Fibroblast of skin of left quadriceps (primary cell): ENCODE measurements at places on chromosomes 11 and 22.

GRCh38 chr22:17164392-17165024 lies 5.4 kb upstream of the HDHD5 start:
- no peak for DNase-seq

DNA sequence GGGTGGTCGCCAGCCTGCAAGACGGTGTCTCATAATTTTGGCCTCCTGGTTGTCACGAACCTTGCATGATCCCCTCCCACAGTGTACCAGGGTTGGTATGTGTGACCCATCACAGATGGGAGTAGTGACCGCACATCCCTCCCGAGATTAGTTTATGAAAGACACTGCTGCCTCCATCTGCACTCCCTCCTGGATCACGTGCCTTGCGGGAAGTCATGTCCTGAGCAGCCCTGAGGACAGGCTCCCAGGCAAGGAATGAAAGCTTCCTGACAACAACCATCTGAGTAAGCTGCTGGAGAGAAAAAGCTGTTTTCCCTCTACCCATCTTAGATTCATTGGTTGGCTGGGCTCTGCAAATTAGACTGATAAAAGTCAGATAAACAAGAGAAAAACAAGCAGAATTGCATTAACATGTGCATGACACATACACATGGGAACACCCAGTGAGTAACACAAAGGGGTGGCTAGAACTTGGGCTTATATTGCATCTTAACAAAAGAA lies 14.4 kb upstream of the PAMR1 start:
- DNase-seq = no peak

DNA sequence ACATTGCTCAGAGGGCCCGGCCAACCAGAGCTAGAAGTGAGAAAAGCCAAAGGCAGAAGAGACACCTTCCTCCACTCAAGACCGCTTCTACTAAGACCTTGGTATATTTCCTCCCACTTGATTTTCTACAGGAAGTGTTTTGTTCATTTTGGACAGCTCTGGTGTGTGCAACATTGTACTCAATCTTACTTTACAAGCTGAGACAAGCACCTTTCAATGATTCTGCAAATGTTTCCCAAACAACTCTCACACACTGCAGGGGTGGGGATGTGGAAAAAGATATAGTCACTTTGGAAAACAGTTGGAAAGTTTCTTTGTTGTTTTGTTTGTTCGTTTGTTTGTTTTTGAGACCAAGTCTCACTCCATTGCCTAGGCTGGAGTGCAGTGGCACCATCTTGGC lies 15.7 kb downstream of the MYO18B start:
- no peak for DNase-seq

DNA sequence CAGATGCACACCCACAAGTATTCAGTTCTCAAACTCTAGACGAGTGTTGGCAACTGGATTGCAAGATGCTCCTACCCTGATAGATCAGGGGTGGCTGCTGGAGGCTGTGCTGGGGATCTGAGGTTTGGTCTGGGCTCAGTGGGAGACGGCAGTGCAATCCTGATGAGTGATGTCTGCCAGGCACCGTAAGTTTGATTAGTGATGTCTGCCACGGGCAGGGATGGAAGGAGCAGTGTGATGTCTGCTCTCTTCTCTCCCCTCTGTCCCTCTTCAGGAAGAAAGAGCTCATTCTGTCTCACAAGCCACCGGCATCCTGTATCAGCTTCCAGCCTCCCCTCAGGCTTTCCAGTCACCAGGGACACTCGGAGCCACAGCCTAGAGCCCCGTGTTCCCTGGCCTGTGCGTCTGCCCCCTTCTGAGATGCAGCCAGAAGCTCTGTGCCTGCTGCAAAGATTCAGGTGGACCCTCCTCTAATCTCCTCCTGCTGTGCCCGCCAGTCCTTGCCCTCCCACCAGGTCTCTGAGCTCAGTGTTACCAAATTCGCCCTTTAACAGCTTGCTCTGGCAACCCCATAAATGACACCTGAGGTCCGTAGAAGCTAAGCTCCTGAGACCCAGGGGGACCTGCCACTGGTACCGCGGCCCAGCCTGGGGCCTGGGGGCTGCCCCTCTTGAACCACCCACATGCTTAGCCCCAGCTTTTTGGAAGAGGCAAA lies 19.9 kb downstream of the TP53I11 start:
- no peak for DNase-seq

- DNase-seq = no peak
These were observed 3.7 kb downstream of the ACAT1 start for GRCh38 chr11:108125096-108125495.

DNA sequence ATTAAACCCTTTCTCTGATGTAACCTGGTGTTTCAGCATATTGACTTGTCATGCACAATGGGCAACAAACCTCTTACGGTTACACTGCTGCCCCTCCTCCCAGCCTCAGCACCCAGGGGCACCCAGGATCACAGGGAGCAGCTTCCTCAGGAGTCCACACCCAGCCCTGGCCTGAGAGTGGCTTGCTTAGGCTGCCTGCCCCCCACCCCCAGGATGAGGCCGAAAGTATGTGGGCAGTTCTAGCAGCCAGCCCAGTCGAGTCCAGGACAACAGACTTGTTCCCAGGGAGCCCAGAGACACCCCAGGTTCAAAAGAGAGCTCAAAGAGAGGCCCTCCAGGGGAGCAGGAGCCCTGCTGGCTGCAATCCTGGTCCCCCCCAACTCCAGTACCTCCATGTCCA lies 108.1 kb upstream of the THY1 start:
- DNase-seq = no peak

DNA sequence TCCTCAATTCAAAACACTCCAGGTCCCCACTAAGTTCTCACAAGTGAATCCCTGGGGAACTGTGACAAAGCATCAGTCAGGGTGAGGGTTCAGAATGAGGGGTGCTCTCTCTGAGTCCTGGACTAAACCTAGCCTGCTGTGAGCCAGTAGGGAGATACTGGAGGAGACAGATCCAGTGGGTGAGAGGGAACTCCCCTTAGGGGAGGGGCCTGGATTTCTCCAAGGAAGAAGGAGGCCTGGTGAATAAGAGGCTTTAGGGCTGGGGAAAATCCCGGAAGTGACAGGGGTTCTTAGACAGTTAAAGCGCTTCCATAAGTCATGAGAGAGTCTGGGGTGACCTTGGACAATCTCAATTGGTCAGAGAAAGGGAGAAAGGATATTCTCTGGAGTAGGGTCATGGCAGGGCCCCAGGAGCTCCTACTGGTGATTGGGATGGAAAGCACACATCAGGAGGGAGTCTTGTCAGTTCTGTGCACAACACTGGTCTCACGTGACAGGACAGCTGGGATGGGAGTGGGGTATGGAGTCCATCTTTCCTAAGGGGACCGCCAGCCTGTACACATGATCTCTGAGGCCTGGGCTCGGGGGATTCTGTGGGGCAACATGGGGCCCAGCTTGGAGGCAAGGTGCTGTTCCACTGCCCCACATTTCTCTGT lies 1.5 kb downstream of the TBC1D10A start:
- peak; percentile 50 for DNase-seq

- no peak for DNase-seq
These were observed 48.6 kb downstream of the PISD start for GRCh38 chr22:31613286-31613903.

GRCh38 chr11:93329936-93330445 lies 551 bp upstream of the DEUP1 start:
- DNase-seq = no peak

DNA sequence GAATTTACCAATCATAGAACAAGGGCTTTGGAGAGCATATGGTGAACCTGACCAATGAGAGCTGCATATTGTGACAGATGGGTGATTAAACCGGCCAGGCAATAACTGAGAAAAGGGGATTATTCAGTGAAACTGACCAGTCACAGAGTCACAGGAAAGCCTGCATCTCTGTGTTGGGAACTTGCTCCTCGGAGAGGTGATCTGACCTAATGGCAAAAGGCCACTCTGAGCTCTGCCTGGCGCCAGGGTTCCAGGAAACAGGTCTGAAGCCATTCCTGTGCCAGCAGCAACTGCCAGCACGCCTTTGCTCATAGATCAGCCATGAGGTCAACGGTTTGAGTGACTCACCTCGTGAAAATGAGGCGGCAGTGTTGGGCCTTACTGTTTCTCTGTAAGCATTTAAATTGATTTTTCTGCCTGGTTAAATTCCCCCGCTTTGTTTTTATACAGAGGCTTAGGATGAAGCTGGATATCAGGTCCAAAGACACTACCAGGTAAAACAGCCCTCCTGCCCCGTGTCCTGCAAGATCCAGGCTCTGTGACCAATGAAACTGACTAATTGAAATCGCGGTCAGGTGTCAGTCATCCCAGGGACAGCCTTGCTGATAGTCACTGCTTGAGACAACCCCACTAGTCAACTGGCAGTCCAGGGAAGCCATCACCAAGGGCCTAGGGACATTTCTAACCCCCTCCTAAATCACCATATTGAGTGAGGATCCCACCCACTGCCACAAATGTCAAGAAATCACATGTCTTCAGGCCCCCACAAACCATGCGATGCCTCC lies 35.8 kb upstream of the MYOD1 start:
- DNase-seq = no peak

- DNase-seq = no peak
These were observed 5.9 kb downstream of the YPEL4 start for GRCh38 chr11:57643802-57644201.

DNA sequence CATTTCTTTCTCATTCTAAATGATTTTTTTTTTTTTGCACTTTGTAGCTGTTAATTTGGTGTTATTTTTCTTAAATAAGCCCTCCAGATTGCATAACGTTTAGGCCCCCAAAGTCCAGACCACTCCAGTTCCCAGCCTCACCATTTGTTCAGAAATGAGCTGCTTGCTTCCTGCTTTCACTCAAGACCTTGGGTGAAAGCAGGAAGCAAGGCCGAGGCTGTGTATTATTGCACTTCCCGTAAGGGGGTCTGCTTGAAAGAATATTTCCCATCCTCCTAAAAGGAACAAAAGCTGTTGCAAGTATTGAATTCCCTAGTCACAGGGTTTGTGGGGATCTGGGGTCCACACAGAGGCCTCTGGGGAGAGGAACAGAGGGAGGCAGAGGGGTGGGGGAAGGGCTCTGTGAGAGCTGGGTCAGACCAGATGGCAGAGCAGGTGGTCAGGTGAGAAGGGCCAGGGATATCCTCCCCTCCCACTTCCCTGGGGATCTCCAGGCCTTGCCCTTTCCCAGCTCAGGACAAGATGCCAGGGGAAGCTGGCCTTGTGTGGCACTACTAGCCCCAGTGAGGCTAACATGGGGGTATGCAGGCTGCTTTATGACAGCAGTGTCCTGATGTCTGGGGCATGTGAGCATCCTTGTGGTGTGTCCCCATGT lies 51.6 kb upstream of the MYEOV start:
- no peak for DNase-seq

GRCh38 chr11:117790279-117790678 lies 6.7 kb downstream of the DSCAML1 start:
- DNase-seq = no peak

DNA sequence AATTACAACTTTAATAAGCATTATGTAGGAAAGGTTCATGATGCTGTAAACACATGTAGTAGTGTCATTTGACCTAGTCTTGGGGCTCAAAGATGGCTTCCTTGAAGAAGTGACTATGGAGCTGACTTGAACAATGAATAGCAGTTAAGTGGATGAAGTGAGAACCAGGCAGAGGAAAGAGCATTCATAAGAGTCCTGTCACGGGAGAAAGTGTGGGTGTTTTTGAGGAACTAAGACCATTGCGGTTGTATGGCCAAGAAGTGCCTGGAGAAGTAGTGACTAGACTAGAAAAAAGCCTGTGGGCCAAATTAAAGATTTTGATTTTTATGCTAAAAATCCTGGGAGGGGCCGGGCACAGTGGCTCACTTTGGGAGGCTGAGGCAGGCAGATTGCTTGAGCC lies 7.2 kb upstream of the IL18BP start:
- no peak for DNase-seq

- no peak for DNase-seq
These were observed 344.1 kb downstream of the SOX6 start for GRCh38 chr11:16012125-16012751.

DNA sequence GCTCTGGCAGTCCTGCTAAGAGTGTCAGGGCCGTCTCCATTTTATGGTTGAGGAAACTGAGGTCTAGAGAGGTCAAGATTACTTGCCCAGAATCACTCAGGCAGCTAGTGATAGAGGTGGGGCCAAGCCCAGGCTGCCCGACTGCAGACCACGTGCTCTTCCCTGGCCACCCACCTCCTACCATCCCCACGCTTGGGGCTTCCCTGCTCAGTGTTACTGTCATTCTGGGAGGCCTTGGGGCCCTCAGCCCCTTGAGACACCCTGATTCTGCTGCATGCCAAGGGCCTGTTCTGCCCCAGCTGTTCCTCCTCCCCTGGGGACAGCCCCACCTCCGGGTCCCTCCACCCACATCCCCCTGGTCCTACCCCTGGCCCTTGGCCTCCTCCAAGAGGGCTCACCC lies 17.2 kb upstream of the TAB1 start:
- no peak for DNase-seq

DNA sequence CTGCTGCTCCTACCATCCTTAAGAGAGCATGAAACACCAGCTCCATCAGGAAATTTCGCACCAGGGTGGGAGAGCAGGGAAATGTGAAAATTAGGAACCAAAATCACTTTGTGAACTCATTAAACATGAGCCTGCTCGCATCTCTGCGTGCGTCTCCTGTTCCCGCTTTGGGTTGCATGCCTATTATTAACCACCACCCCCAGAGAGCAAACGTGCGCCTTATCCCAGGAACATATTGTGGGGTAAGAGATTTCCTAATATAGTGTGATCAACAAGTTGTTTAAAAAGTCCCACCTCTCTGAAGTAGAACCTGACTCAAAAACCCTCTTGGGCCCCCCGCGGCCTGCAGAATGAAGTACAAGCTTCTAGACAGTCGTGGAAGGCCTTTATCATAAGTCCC lies 115.0 kb downstream of the TENM4 start:
- no peak for DNase-seq

DNA sequence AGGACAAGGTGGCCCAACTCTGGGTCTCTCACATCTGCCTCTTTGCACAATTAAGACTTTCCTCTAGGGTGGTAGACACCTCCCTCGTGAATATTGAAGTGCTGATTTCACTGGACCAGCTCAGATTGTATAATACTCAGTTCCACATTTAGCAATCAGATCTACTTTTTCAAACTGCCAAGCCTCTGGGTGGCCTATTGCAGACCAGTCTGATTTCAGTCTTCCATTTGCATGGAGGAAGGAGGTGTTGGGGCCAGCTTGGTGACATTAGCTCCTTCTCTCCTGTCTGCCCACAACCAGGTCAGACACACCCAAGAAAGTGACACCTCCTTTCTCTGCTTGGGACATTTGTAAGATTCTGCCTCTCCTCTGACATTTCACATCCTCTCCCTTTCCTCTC lies 78.2 kb downstream of the PPFIBP2 start:
- DNase-seq = no peak

- no peak for DNase-seq
These were observed 30.7 kb upstream of the TOLLIP start for GRCh38 chr11:1340111-1340510.

DNA sequence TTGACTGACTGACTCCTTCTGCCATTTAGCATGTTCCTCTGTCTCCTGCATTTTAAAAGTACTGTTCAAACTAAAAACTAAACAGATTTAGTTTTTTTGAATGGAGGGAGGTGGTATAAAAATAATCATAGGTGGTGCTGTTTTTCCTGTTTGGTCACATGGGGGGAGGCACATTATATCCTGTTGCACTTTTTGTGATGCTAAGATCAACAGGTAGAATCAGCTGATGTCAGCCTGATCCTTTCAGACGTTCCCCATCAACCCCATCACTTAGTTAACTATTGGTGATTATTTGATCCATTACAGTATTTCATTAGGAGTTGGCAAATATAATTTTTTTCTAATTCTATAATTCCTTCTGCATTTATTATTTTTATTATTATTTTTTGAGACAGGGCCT lies 5.1 kb upstream of the OSBP2 start:
- DNase-seq = no peak

GRCh38 chr11:68998390-68998911 lies 14.6 kb downstream of the MRGPRF start:
- DNase-seq = no peak

- no peak for DNase-seq
These were observed 581.9 kb downstream of the BUD13 start for GRCh38 chr11:116190861-116191260.

- DNase-seq = no peak
These were observed at the start of gene UPK3A for GRCh38 chr22:45284705-45285262. Gene UPK3A (plus strand): TSS chr22:45284949. CDS start chr22:45285014, 65 bp downstream.
